Activated CD8-positive, alpha-beta memory T cell treated with anti-CD3 and anti-CD28 coated beads for 24 hours (primary cell): ENCODE measurements at places on chromosomes 7 and 10.
A peak's percentile ranks its signal among the peaks of the same experiment; 100 is the strongest.

DNA sequence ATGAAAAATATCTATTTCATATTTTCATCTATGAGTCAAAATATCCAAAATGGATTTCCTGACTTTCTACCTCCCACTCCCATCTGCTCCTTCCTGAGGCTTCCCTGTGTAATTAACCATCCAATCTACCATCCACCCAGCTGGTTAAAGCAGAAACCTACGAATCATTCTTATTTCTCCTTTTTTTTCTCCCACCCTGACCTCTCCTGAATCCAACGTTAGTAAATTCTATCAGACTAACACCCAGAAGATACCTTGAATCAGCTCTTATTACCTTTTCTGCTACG, 3.7 kb upstream of the LIPF start:
- DNase-seq = no peak

DNA sequence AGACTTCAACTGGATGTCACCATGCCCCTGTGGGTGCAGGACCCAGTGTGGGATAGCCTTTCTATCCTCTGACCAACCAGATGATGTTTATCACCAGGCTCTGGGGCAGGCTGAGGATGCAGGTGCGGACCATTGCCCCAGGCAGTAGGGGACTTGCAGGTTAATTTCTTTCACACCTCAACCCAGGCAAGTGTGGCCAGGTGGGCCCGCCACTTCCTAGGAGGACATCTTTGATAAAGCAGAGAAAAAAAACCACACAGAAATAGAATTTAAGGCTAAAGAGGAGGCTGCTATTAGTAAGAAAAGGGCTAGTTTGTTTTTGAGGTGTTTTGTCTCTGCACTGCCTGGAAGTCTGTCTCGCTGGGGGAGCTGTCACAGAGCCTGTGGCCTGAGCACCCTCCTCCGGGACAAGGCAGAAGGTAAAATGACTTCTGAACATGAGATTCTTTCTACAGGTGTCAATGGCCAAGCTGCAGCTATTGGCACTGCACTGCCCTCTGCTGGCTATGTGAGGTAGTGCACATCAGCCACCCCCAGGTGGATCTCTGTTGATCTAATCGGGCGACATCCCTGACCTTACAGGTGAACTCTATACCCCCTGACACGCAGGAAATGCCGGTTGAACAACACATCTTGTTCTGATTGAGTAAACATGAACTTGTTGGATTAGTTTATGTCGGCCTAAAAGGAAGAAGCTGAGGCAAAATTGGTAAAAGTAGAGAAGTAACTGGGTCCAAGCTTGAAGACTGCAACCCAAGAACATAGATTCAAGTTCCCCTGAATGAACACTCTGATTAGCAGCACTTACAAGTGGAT, 21.0 kb downstream of the UPP1 start:
- DNase-seq = peak; percentile 97

GRCh38 chr10:1402016-1402770, 335.1 kb downstream of the ADARB2 start:
- peak; percentile 5 for DNase-seq

- DNase-seq = no peak
Observed at GRCh38 chr10:4344492-4344994, 481.5 kb upstream of the AKR1E2 start.
